LoVo (cell line): ENCODE measurements at places on chromosomes 16 and 17.

DNA sequence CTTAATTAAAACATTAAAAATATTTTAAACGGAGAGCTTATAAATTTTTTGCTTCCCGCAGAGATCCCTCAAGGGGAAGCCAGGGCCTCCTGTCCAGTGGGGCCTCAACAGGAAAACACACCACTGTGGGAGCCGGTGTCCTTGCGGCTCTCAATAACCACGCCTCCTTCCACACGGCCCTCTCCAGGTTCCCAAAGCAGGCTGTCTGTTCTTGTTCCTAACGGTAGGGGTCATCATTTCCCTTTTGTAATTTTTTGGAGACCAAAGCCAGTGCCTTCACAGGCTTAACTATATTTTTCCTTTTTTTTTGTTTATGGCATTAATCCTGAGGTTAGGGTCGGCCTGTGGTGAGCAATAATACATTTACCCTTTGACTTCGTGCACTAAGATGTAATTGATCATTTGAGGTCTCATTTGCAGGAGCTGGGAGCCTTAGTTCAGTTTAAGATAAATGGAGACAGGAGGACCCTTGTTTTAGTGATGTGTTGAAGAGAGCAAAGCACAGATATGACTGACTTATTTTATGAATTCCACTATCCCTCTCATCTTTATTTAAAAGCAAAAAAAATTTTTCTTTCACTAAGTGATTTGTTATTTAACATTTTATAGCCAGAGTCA lies 77.5 kb upstream of the N4BP1 start:
- peak; percentile 70 for DNase-seq

DNA sequence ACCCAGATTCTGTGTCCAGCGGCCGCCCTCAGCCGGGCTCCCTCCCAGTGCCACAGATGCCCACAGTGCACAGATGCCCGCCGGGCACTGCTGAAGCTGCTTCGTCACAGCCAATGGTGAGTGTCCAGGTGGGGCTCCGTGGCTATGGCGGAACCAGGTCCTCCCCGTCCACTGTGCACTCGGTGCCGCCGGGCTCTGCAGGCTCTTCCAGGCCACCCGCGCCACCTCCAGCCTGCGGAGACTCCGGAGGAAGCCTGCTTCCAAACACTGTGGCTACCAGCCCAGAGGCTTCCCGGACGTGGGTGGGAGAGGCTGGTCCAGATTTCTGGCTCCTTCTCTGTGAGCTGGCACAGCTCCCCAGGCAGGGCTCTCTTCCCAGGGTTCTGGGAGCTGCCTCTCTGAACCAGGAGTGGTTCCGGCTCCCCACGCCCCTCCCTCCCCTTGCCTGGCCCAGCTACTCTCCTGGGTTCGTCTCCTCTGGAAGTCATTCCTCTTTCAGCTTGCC lies 2.8 kb upstream of the PYCR1 start:
- no peak for DNase-seq

DNA sequence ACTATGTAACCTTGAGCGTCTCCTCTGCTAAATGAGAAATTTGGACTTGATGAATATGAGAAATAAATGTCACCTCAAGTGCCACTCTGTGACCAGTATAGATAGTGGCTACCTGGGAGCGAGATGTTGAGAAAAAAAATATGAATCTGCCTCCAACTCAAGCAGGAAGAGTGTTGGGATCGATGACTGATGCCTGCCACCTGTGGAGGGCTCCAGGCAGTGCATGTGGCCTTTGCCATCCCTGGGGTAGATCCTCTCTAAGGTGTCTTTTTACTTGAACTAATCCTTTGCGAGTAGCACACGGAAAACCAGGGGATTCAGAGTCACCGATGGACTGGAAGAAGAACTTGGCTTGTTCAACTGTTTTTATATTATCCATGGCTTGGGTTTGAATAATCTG lies 9.4 kb downstream of the CCDC182 start:
- no peak for DNase-seq

- DNase-seq = no peak
These were observed 24.0 kb downstream of the CDIP1 start for GRCh38 chr16:4514606-4515005.

DNA sequence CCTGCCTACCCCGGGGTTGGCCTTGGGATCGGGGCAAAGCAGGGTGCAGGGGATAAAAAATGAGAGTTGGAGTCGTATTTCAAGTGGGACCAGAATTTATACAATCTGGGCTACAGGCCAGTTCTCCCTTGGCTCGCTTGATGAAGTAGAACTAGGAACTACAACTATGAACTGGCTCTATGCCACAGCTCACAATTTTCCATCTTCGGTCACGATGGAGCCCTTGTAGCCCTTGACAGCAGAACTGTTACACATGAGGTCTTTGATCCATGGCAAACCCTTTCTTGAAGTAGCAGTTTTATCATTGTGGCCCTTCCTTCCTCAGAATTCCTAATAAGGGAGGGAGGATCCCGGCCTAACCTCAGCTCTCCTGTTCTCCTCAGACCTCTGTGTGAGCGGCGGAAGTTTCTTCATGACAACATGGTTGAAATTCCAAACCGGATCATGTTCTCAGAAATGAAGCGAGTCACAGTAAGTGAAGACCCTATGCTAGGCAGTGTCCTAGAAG lies 17.1 kb downstream of the LIG3 start:
- DNase-seq = no peak

DNA sequence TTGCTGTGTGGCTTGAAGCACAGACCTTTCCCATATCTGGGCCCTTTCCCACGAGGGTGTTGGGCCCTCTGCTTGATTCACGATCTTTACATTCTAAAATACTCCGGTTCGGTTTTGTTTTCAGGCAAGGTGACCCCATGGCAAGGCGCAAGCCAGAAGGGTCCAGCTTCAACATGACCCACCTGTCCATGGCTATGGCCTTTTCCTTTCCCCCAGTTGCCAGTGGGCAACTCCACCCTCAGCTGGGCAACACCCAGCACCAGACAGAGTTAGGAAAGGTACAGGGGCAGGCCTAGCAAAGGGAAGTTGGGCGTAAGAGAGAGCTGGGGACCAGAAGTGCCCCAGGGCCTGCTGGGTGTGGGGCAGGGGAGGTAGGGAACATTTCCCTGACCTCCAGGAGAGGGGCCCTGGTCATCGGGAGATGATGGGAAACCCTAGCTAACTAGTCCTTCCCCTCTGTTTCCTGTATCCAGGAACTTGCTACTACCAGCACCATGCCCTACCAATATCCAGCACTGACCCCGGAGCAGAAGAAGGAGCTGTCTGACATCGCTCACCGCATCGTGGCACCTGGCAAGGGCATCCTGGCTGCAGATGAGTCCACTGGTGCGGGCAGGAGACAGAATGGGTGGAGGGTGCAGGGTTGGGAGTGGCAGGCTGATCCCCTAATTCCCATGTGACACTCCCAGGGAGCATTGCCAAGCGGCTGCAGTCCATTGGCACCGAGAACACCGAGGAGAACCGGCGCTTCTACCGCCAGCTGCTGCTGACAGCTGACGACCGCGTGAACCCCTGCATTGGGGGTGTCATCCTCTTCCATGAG lies 1.4 kb downstream of the ALDOA start:
- no peak for DNase-seq

DNA sequence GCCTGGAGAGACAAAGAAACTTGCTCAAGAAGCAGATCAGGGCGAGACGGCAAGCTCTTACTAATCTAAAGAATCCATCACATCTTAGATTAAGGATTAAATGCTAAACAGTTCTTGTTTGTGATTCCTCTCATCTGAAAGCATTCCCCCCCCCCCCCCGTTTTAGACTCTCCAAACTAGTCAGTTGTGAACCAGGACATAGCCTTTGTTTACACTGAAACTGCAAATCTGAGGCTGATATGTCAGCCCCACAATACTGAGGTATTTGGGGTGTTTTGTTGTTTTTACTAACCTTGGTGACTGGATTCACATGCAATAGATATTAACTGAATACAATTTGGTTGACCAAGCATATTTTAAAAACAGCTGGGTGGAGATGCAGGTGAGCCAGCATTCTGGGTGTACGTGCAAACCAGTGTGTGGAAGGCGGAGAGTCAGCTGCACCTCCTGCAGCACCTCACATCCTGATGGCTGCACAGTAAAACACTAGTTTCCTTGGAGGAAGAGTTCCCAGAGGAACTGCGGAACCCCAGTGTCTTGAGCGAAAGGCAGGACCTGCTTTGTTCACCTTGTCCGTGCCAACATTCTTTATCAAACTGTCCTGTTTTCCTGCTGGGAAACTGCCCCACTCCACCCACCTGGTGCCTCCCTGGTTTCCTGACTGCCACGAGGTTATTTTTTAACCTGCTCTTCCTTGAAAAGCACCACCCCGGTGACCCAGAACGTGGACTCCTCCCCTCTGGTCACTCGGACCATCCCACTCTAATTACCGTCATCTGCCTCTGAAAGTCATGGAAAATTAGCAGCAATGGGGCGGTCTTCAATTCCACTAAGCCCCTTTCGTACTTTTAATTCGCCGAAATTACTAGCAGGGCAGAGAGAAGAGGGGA lies 1.2 kb upstream of the YPEL2 start:
- DNase-seq = peak; percentile 79

GRCh38 chr17:55727920-55728319 lies 5.3 kb upstream of the TMEM100 start:
- no peak for DNase-seq

DNA sequence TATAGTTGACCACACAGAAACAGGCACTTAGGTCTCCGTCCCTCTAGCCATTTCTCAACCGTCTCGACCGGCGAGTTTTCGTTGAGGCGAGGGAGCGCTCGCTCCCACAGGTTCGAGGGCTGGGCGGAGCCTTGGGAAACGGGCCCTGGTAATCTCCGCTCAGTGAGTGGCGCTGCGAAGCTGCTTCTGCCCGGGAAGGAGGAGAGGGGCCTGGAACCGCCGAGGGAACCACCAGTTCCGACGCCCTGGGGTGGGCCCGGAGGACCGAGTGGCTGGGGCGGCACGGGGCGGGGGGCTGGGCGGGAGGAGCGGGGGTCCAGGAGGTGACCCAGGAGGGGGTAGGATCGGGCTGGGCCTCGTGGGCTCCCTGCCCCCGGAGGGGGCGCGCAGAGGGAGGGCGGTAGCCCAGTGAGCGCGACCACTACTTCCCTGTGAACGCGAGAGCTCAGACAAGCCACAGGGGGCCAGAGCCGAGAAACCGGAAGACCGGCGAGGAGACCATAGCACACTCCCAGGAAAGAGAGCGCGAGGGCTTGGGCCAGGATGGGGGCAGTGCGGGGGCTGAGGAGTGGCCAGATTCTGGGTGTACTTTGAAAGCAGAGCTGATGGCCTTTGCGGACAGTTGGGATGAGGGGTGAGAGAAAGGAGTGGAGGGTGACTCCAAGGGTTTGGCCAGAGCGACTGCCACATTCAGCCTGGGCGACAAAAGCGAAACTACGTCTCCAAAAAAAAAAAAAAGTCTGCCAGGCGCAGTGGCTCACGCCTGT lies 29.9 kb upstream of the ARL4D start:
- DNase-seq = peak; percentile 79

DNA sequence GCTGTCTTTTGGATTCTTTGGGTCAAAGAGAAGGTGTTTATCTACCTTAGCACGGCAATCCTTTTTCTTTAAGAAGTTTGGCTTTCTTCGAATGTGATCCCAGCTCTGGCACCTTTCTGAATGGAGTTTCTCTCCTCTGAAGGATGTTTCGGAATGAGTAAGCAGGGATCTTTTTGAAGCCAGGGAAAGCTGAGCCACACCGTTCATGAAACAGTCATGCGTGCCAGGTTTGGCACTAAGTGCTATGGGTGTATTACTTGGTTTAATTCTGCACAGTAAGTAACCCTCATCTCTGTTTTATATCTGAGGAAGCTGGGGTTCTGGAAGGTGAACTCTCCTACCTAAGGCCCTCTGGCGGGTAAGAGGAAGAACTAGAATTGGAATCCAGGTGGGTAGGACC lies 234.5 kb downstream of the NTN1 start:
- DNase-seq = no peak

DNA sequence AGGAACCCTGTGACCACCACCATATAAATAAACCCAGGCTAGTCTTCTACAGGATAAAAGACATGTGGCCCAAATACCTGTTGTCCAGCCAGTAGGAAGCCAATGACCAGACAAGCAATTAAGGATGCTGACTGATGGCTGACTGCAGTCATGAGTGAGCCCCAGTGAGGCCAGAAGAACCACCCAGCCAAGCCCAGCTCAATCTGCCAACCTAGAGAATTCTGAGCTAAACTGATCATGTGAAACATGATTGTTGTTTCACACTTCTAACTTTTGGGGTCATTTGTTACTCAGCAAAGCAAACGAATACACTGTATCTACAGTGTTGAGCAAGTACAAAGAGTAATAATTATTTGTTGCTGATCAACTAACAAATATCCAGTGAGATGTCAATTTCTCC lies 86.4 kb downstream of the DNAH3 start:
- DNase-seq = no peak

DNA sequence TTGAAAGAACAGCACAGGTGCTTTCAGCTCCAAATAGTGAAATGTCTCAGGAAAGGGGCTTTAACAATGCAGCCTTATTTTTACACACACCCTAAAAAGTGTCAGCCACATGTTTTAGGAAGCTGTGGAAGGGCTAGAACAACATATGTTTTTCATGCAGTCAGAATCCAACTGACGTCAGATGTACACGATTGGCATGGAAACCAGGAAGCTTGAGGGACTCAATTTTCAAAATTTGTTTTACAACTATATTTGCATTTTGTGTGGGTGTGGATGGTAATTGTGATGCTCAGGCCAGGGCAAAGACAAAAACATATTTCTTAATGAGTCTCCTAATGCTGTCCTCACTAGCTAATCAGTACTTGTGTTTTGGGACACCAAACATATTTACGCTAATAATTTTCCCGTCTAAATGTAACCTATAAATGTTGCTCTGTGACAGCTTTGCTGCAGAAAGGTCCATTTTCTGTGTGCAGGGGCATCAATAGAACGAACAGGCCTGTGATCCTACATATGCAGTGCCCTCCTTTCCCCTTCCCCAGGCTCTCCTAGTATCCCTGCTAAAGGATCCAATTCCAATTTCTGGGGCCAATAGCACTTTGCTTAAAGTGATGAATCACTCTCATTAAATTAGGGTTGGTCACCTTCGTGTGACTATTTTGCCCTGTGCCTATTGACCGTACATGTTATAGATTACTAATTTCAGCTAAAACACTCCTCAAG lies 434.0 kb upstream of the CDH5 start:
- no peak for DNase-seq

DNA sequence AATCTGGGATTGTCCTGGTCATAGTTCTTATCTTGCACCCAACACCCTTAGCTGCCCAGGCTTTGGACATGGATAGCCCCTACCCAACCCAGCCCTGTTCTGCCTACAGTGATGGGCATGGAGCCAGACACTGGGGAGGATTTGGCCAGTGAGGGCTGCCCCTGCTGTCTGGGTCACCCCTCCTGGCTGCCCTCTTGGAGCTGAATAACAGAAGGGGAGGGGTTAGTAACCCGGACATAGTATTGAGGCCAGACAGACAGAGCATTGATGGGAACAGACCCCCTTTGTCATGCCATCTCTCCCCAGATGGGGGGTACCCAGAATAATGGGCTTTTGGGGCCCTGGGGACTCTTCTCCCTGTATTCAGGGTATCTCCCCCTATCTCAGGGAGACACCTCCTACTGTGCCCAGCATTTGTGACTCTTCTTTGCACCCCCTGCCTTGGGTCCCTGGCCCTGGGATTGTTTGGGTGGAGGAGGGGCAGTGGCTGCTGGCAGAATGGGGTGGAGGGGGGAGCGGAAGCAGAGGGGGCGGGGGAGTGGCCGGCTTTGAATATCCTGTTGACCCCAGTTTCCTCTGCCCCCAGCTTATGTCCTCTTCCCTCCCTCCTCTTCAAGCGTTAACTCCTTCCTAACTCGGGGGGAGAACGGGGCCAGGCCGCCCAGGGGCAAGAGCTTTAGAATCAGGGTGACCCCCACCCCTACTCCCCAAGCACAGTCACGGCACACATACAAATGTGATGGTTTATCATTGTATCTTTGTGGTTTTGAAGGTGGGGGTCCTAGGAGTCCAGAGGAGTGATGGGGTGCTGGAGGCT lies 17.0 kb downstream of the GJD3 start:
- no peak for DNase-seq
